Stimulated activated CD4-positive, alpha-beta T cell treated with anti-CD3 and anti-CD28 coated beads, TNF-alpha, amount 100 ng/mL, for 24 hours (primary cell): ENCODE measurements at places on chromosomes 4 and X.

DNA sequence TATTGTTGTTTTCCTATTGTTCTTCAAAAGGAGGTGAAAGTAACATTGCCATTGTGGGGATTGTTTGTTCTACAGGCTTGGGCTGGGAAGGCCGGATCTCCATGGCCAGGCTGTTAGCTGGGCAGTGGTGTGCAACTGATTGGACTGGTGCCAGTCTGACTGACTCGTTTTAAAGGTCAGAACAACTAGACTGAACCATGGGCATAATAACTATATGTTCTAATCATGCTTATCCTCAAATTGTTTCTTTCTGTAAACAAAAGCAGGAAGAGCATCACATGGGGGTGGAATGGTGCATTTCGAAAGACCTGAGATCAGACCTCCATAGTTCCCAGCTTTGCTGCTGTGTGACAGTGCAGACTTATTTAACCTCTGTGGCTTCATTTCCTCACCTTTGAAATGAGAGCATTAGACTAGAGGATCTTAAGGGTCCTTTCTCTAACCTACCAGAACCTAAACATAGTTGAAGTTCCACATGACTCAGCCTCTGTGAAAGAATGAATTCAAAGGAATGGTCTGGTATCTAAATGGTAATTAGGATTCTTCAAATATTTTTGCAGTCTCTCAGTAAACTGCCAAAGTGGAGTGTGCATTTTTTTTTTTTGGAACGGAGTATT is 66.7 kb upstream of the PGRMC2 start:
- DNase-seq: no peak

DNA sequence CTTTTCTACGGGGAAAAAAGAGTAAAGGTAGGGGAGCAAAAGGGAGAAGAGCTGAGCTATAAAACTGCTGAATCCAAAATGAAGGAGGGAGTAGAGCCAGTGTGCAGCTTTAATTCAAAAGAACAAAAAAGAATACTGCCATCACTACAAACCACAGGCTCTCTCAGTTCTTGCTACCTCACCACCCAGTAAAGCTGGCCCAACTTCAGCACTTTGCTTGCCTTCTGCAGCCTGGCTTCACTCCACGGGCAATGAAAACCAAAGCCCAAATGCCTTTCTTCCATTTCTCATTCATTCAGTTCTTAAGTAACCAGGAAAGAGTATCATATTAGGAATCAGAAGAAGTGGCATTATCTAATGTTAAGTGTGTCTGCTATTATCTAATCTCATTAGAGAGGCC is 376.8 kb downstream of the BCOR start:
- no peak for DNase-seq

- DNase-seq: no peak
Measured at GRCh38 chr4:147591106-147591505, 26.1 kb upstream of the TMEM184C start.

GRCh38 chr4:148273501-148273986 is 168.7 kb downstream of the NR3C2 start:
- DNase-seq: no peak

GRCh38 chr4:185488650-185489049 is 17.1 kb upstream of the CCDC110 start:
- no peak for DNase-seq

GRCh38 chr4:55001538-55001937 is 123.9 kb downstream of the KDR start:
- DNase-seq: no peak

GRCh38 chr4:33421887-33422286 is 2701.7 kb downstream of the PCDH7 start:
- no peak for DNase-seq

GRCh38 chr4:185566425-185566824 is 31.1 kb upstream of the PDLIM3 start:
- peak; percentile 10 for DNase-seq

DNA sequence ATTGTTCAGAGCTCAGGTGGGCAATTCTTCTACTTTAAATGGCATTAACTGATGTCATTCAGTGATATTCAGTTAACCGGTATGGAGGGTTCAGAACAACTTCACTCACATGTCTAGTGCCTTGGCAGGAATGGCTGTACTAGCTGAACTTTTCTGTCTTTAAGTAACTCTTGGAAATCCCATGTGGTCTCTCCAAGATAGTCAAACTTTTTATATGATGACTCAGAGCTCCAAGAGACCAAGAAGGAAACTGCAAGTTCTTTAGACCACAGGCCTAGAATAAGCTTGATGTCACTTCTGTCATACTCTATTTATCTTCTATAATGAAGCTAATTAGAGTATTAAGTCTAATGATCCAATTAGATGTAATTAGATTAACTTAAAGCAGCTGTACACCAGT is 24.9 kb downstream of the LHFPL1 start:
- DNase-seq: no peak

DNA sequence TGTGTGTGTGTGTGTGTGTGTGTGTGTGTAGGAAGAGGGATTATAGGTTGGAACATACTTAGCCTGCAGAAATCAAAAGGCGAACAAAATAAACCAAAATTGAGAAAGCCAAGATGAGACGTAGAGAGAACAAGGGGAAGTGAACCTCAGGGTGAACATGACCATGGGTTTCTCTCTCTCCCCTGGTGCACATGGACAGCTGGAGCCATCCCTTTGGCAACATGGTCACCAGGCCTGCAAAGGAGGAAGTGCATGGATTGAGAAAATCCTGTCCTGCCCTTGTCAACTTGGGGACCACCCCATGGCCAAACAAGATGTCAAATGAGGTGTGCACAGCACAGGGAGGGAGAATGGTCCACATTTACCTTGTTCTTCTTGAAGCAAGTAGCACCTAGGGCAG is 23.1 kb downstream of the LGI2 start:
- DNase-seq: no peak

- DNase-seq: no peak
Measured at GRCh38 chr4:155973639-155974475, 20.2 kb upstream of the CTSO start.

- DNase-seq: no peak
Measured at GRCh38 chr4:105630670-105631655, 77.5 kb downstream of the INTS12 start.

DNA sequence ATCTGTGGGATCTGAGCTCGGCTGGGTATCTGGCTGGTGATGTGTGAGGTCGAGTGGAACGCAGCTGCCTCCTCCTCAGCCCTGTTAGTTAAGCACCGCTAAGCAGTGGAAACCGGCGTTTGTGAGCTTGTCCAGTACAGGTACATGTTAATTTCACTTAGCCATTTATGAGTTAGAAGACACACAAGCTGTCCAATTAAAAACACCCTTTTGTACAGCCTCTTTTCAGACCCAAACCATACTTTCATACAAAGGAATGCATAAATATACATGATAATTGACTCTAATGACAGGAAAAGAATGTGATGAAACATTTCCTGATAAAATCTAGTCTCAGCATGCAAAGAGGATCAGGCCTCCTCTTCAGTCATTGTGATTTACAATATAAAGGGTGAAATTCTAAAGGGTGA is 163.6 kb upstream of the FAT1 start:
- DNase-seq: no peak

DNA sequence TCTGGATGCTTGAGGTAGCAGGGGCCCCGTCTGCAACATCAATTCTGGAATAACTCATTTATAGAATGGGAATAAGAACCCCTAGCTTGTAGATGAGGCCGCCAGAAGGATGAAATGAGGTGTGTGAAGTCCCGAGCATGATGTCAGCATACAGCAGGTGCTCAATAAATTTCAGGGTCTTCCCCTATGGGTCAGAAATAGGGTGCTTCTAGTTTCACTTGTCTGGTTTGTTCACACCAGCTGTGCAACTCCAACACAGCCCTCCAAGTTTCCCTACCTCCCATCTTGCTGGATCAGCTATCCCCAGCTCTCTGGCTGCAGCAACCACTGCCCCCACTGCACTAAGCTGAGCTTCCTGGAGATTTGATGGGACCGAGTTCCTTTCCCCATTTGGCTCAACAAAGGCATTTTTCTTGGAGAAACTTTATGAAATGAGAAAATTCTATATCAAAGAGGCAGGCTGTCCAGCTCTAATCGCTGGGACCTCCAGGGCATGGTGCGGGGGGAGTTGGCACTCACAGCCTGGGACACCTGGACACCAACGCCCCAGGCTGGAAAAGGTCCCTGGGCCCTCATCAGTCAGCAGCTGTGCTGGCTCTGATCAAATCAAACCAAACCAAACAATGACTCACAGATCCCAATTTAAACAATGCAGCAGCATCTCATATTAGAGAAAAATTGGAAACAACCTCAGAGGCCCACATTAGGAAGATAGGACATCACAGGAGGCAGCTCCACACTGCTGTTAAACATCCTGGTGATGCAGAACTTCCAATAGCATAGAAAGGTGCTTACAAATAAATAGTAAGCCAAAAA is 13.3 kb downstream of the SLC2A9 start:
- DNase-seq: no peak

- DNase-seq: no peak
Measured at GRCh38 chr4:47312170-47312569, 151.3 kb downstream of the COMMD8 start.

- DNase-seq: no peak
Measured at GRCh38 chr4:137952116-137952515, 290.0 kb downstream of the SLC7A11 start.

DNA sequence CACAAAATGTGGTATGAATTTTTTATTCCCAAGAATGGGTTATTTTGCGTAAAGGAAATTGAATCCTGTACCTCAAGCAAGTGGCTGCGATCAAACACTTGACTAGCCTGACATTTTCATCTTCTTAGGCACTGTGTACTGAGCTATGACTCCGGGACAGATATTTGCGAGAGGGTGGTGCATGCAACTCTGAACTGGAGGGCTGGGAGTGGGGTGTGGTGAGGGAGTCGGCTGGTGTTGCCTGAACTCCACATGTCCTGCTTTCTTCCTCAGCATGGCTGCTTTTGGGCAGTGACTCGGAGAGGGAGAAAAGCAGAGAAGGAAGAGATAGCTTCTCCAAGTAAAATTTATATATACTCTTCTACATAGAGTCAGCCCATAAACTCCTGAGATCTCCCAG is 68.5 kb upstream of the GATB start:
- no peak for DNase-seq

DNA sequence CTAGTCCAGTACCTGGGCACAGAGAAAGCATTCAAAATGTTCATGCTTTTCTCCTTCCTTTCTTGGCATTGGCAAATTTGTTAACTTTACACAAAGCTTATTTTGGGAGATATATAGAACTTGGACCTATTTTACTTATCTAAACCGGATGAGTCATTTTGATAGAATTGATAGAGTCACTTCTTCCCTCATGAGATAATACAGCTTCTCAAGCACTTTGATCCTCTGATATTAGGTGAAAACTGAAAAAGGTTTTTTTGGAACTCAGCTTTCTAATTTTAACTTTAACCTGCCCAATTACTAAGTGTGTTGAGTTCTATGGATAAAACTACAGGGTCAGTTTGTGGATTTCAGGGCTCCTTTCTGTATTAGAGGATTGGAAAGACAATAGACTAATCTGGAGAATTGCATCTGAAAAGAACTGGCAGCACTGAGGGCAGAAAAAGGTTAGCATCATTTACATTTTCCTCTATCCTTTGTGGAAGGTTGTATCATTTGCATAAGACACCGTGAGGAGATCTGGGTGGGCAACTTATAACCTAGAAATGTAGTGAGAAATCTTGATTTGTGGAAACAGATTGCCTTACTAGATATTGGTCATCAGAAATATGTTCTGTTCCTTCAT is 2.4 kb downstream of the WDR44 start:
- no peak for DNase-seq

DNA sequence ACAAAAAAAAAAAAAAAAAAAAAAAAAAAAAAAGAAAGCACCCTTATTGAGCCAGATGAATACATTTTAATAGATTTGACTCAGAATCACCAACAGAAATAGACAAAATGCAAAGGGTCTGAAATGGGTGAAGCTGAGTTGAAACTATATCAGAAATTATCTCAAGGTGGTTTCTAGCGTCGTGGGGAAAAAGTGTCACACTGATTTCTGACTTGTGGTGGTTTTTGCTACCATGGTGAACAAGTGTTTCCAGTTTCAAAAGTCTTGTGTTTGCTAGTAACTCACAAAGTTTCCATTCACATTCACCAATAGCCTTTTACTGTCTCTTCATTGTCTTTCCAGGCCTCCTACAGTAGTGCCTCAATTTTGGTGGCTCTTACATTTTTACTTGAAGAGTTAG is 135.5 kb downstream of the ARHGAP24 start:
- no peak for DNase-seq

DNA sequence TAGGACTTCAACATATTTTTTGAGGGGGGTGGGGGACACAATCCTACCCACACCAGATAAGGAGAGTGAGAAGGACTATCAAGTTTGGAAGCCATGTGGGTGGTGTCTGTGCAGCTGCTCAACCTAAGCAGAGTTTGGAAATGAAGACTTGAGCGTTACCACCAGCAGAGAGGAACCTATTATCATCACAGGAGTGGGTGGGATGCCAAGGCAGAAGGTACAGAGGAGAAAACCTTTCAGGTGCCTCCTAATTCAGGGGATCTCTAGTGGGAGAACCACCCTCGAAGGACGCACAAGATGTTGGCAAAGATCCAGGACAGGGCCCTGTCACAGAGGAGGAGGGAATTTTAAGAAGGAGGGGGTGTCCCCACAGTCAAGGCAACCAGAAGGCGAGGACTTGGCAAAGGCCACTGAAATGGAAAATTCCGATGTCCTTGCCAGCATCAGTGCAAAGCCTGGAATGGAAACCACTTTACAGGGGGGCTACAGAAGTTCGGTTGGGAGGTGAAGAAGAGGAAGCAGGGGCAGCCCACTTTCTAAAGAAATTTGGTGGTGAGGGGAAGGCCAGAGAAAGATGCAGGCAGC is 8.4 kb upstream of the GPM6B start:
- no peak for DNase-seq

- no peak for DNase-seq
Measured at GRCh38 chrX:16868920-16869319, 1.2 kb downstream of the RBBP7 start.
